ENCODE measurements at places on chromosomes 12 and 14.

DNA sequence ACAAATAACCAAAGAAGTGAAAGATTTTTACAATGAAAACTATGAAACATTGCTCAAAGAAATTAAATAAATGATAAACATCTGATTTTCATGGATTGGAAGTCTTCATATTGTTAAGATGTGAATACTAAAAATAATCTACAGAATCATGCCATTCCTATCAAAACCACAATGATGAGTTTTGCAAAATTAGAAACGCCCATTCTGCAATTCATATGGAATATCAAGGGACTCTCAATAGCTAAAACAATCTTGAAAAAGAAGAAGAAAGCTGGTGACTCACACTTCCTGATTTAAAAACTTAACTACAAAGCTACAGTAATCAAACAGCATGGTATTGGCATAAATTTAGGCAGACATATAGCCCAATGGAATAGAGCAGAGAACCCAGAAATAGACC lies 40.2 kb upstream of the CCT2 start:
- no peak for DNase-seq

DNA sequence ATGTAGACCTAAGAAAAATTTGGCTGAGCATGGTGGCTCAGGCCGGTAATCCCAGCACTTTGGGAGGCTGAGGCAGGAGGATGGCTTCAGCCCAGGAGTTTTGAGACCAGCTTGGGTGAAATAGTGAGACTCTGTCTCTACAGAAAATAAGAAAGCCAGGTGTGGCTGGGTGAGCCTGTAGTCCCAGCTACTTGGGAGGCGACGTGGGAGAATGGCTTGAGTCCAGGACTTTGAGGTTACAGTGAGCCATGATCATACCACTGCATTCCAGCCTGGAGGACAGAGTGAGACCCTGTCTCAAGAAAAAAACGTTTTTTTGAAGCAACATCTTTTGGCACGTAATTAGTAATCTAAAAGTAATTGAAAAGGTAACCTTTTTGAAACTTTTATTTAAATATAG lies 70.9 kb downstream of the FERMT2 start:
- no peak for DNase-seq

DNA sequence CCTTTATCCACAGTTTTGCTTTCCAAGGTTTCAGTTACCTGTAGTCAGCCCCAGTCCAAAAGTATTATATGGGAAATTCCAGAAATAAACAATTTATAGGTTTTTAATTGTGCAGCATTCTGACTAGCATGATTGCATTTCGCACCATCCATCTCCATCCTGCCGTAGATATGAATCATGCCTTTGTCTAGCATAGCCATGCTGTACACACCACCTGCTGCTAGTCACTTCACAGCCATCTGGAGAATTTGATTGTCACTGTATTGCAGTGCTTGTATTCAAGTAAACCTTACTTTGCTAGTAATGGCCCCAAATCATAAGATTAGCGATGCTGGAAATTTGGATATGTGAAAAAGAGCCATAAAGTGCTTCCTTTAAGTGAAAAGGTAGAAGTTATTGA lies 36.0 kb downstream of the MUCL1 start:
- DNase-seq = no peak

DNA sequence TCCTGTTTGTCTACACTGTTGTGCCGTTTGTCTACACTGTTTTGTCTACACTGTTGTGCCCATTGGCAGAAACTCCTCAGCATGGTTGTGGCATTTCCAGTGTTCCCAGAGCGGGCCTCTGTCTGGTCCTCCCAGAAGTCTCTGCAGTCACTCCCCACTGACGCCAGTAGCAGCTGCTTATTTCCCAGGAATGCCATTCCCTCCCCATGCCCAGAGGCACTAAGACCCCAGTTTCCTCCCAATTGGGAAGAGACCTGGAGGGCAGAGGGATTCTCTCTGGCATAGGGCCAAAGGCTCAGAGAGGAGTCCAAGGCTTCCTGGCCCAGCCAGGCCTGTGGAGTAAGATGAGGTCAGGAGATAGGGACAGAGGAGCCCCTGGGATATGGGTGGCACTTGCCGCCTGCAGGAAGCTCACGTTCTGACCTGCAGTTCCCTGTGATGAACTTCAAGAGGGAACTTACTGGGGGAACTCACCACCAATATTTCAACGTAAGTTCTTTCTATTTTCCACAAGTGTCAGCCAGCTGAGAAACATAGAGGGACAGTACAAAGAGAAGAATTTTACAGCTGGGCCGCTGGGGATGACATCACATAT lies 69.1 kb downstream of the TNFAIP2 start:
- DNase-seq = no peak

GRCh38 chr12:50275556-50275955 lies 7.8 kb downstream of the LIMA1 start:
- DNase-seq = no peak

- no peak for DNase-seq
Measured at GRCh38 chr14:33508126-33509062, 442.5 kb downstream of the EGLN3 start.

- no peak for DNase-seq
Measured at GRCh38 chr12:65081496-65081895, 39.6 kb downstream of the WIF1 start.

- peak; percentile 76 for DNase-seq
Measured at GRCh38 chr14:61671082-61671481, 24.2 kb upstream of the HIF1A start.

- DNase-seq = no peak
Measured at GRCh38 chr12:122827258-122827657, 8.0 kb upstream of the HIP1R start.

DNA sequence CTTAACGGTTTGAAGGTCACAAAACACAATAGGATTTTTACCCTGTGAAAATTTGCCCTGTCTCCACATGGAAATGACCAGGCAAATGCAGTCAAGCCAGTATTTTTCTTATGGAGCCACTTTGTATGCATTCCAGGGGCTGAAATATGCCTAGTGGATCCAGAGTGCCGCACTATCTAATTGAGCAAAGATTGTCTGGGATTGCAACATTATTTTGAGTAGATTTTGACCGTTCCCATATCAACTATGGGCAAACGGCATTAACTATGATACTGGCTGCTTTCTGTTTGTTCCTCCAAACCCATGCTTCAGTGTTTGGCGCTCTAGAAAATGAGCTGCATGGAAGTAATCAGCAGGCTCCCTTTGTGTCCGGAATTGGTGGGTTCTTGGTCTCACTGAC lies 223.0 kb downstream of the BTG1 start:
- DNase-seq = no peak

DNA sequence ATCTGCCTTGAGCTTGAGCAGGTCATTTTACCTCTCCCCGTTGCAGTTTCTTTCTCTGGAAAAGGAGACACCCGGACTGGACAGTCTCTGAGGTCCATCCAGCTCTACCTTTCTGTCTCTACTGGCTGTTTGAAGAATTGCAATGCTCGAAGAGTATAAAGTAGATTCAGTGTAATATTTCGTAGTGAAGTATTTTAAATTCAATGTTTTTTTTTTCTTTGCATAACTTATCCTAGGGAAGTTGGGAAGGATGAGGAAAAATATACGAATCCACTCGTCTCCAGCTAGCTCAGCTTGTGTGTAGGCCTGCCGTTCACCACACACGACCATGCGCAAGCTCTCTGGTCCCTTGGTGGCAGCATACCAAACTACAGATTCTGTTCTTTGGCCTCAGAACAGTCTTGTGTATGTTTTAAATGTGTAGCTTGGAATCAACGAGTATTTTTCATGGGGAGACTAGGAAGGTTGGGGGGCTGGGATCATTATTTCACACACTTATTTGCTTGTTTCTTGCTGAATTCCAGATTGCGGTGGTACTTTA lies 307.9 kb downstream of the CACNA1C start:
- DNase-seq = no peak

- no peak for DNase-seq
Measured at GRCh38 chr14:54177019-54177418, 219.8 kb upstream of the CDKN3 start.

- no peak for DNase-seq
Measured at GRCh38 chr12:113474635-113475436, 3.2 kb upstream of the LHX5 start.

DNA sequence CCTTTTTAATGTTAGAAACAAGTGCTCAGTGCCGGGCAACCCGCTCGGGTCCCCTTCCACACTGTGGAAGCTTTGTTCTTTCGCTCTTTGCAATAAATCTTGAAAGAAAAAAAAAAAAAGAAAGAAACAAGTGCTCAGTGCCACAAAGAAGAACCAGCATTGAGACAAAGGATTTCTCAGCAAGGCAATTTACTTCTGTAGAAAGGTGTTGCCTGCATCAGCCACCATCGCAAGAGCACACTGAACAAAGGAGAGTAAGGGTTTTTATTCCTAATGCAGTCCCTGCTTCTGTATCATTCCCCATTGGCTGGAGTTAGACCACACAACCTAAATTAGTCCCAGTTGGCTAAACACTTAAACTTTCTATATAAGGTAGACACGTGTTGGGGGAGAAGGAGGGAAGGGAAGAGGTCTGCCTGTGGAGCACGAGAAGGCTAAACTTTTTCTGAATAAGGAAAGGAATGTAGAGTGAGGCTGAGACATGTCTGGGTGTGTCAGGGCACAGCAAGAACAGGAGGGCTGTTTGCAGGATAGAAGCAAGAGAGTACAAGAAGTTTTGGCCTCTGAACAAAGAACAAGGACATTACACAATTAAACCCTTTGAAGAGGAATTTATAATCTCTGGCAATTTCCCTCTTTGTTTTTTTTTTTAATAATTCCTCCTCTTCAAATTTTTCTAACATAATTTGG lies 21.4 kb downstream of the KLRF2 start:
- no peak for DNase-seq

DNA sequence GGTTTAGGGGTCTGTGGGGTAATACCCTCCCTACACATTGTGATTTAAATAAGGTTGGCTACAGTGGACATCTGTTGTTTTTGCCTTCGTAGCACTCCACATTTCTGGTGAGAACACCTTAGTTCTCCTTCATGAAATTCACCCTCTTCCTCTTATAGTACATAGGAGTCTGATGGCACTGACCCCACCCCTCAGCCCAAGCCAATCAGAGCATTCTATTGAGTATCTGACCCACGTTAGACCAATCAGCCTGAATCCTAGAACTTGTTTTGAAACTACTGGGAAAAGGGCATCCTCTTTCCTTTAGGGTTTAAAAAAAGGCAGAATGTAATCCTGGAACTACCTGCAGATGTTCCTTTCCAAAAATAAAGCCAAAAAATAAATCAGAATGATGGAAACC lies 15.8 kb upstream of the LRRC9 start:
- no peak for DNase-seq

DNA sequence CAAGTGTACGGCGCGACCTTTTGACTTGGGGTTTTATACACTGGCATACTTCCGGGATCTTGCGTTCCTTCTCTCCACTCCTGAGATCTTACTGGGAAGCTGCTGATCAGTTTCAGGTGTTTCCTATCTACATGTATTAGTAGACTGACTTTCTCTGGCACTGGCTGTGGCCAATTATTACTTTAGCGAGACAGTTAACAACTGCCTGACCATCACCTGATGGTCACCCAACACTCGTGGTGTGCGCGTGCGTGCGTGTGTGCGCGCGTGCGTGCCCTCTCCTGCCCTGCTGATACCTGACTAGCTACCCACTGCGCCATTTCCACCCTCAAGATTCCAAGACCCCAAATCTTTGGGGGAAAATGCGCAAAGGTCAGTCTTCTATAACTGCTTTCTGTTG lies 249.9 kb downstream of the AEBP2 start:
- no peak for DNase-seq

- no peak for DNase-seq
Measured at GRCh38 chr12:6295094-6295811, 15.2 kb upstream of the PLEKHG6 start.

DNA sequence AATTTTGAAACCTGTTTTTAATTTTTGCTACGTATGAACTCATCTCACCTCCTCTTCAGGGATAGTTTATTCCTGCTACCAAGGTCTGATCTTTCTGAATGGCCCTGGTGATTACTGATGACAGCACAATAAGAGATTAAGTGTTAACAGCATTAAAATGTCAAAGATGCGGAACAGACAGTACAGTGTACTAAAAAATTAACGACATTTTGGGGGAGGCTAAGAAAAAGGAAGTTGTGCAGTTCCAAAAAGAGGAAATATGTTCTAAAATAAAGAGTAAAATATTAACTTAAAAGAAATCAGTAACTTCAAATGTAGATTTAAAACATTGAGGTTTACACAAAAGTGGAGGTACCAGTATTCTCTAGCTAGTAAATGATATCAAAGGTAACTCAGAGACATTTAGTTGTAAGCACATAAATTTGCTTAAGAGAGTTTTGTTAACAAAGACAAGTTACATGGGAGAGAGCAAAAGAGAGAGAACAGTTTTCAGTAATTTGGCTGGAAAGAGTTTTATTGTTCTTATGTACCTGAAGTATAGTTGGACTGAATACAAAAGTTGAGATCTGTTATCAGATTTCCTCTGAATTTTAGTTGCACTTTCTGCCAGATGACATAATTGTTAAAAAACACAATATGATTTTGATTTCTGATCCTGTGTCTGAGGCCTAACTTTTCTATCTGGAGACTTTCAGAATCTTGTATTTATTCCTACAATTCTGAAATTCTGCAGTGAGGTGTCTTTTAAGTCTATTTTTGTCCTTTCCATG lies 4.2 kb upstream of the CLECL1 start:
- DNase-seq = peak; percentile 45

GRCh38 chr12:94140556-94140955 lies 7.8 kb upstream of the PLXNC1 start:
- DNase-seq = peak; percentile 57

DNA sequence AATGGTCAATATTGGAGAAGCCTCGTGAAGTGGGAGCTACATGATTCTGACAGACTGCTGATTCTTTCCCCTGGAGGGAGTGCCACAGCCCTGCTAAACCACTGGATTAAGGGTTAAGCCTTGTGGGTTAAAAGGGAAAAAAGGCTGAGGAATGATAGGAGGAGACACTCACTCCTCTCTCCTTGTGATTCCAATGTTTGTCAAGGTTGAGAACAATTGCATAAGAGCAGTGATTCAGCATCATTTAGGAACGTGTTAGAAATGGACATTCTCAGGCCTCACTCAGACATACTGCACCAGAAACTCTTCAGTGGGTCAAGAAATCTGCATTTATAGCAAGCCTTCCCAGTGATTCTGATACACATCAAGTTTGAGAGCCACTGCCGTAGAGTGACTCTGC lies 87.8 kb upstream of the GZMB start:
- DNase-seq = no peak

- no peak for DNase-seq
Measured at GRCh38 chr12:2877953-2878732, 1.1 kb downstream of the RHNO1 start.

DNA sequence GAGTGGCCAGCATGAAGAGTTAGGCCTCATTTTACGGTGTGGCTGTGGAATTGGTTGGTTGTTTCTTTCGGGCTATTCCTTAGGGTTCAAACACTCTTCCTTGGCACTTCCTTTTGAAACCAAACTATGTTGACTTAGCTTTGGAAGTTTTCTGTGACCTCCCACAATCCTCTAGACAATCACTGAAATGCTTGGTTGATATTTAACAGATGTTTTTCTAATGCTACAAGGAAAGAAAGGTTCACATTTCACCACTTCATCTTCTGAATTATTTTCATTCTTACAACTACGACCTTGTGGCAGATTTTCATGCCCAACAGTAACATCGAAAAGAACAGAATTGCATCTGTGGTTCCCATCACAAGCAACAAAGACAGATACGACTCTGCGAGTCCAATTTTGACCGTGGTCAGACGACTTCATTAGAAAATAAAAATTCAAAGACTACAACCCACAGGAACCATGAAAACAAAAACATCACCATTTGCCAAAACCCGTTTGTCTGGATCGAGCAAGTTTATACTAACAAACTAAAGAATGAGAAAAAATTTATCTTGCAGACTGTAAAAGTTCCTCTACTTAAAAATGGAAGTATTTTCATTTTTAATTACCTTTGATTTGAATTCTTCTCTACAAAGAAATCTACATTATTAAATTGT lies 16.9 kb downstream of the PRKAB1 start:
- no peak for DNase-seq
